ENCODE measurements at places on chromosomes 13 and 19. TPM values are rescaled to one million over a fixed set of nuclear protein-coding genes. Genes with fewer than 3 reads are reported as not detected.

IGFL1 gene
- not detected for total RNA-seq

BTBD2 gene
- 55.4 TPM for total RNA-seq

LRRC8E gene
- total RNA-seq, result not detected

DNA sequence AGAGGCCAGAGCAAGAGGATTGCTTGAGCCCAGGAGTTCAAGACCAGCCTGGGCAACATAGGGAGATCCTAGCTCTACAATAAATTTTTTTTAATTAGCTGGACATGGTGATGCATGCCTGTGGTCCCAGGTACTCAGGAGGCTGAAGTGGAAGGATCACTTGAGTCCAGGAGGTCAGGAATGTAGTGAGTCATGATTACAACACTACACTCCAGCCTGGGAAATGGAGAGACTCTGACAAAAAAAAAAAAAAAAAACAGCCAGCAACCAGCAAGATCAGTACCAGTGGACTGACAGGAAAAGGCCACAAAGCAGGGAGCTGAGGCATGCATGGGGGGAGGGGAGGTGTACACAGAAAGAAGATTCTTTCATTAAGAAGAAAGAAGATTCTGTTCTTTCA, 52.7 kb upstream of the RFXAP start:
- H3K27me3 ChIP-seq, result peaks cover 8% of the 10 kb centered on the region
- no peak overlapping the region for H3K4me3 ChIP-seq
- H3K36me3 ChIP-seq, result no peaks in the 10 kb centered on the region

- H3K27me3 ChIP-seq, result no peaks in the 10 kb centered on the region
- H3K27ac ChIP-seq, result no peak overlapping the region
- DNase-seq, result no peak
These were observed 1649.7 kb upstream of the SPRY2 start for GRCh38 chr13:81990652-81991051.
